ENCODE measurements at places on chromosomes 5 and 9. TPM values are rescaled to one million over a fixed set of nuclear protein-coding genes. Genes with fewer than 3 reads are reported as not detected.

Gene NME5
- not detected for polyA plus RNA-seq

DNA sequence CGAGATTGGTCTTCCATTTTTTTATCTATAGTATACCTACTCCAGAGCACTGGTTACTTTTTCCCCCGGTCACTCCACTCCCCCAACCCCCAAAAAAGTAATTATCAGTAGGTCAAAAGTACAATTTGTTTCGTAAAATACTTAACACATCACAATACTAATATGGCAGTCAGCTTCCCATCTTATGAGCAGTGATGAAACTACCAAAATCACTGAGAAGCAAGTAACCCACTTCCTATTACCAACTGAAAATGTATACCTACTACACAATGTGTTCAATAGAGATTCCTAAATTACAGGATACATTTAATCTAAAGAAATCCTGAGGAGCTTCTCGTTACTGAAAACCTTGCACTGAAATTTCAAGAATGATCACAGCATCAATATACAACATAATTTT, 1.9 kb downstream of the CERT1 start:
- no peak overlapping the region for H3K4me3 ChIP-seq
- H3K27ac ChIP-seq, result no peak overlapping the region
- H3K36me3 ChIP-seq, result peaks cover 3% of the 10 kb centered on the region

DNA sequence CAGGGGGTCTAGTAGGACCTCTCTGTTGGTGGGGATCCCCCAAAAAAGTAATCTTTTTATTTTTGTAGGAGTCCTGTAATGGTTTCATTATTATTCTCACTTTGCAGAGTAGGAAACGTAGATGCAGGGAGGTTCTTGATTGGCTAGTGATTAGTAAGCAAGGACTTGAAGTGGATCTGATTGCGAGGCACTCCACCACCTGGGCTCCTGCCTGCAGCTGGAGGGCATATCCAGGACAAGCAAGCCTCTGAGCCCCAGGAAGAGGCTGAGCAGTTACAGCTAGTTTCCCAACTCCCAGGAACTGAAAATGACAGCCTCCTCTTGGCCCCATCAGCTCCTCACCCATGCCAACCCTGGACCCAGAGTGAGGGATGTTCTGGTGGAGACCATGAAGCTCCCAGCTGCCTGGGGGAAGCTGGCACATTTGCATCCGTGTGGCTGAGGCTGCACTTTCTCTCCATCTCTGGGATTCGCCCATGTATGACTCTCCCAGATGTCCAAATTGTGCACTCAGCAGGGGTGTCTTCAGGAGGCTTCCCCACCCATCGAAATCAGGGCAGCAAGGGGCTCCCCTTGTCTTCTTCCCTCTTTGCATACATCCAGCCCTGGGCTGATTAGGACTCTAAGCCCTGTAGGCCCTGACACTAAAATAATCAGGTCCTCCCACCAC, 10.2 kb downstream of the KCNIP1 start:
- DNase-seq, result no peak
- H3K36me3 ChIP-seq, result no peaks in the 10 kb centered on the region
- no peak overlapping the region for H3K4me3 ChIP-seq
- H3K27me3 ChIP-seq, result no peaks in the 10 kb centered on the region
- H3K27ac ChIP-seq, result no peak overlapping the region

Gene SPINK6
- polyA plus RNA-seq, result not detected

DNA sequence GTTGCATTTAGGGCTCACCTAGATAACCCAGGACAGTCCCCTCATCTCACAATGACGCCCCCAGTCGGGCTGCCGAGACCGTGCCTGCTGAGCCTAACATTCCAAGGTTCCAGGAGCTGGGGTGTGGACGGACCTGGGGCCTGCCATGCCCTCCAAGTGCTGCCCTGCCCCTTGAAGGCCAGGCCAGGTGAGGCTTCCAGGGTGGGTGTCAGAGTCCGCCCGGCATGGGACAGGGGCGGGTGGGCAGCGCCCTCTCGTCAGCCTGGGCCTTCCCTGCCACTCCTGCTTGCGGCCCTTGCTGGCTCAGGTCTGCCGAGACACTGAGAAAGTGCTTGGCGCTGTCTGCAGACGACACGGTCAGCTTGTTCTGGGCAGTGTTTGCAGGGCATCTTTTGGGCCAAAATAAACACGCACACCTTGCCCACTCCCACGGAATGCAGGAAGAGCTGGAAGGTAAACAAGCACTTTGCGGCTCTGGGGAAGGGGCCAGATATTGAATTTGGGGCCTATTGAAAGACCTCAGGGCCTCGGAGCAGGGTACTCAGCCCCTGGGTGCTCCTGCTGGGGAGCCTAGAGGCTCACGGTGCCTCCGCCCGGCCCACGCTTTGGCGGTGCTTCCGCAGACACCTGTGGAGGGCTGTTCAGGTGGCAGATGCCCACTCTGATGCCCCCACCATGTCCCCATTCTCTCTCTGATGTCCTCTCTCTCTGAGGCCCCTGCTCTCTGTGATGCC, 4.2 kb upstream of the SCGB3A1 start:
- H3K36me3 ChIP-seq, result no peaks in the 10 kb centered on the region
- DNase-seq, result no peak
- H3K27ac ChIP-seq, result no peak overlapping the region
- H3K27me3 ChIP-seq, result peaks cover 1% of the 10 kb centered on the region

- H3K36me3 ChIP-seq, result no peaks in the 10 kb centered on the region
- no peak overlapping the region for H3K4me3 ChIP-seq
- no peak overlapping the region for H3K27ac ChIP-seq
These were observed 21.2 kb downstream of the UBE2QL1 start for GRCh38 chr5:6469836-6470235.

- H3K4me1 ChIP-seq, result peaks cover 5% of the 10 kb centered on the region
- no peak for DNase-seq
- H3K36me3 ChIP-seq, result peaks cover 64% of the 10 kb centered on the region
- no peaks in the 10 kb centered on the region for H3K27me3 ChIP-seq
- no peak overlapping the region for H3K4me3 ChIP-seq
These were observed 6.0 kb downstream of the KIAA1191 start for GRCh38 chr5:176355400-176356178.

DNA sequence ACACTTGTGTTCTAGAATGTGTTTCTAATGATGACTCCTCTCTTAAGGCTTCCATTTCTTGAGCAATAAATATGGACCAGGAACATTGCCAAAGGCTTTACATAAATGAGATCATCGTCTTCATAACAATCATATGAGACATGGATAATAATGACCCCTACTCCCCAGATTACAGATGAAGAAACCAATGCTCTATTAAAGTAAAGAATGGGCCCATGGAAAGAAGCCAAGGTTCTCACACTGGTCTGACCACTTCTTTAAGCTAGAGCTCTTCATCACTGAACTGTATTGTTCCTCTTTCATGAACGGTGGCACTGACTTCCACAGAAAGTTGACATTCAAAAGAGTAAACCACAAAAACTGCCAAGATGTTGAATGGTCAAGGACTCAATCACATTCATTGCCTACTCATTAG, 65.3 kb downstream of the MARCHF3 start:
- no peak for DNase-seq
- no peaks in the 10 kb centered on the region for H3K36me3 ChIP-seq
- no peak overlapping the region for H3K4me3 ChIP-seq
- no peak overlapping the region for H3K27ac ChIP-seq
- peaks cover 37% of the 10 kb centered on the region for H3K4me1 ChIP-seq

- peak overlapping the region; percentile 70 for H3K4me3 ChIP-seq
- H3K36me3 ChIP-seq, result peaks cover 13% of the 10 kb centered on the region
- H3K27me3 ChIP-seq, result no peaks in the 10 kb centered on the region
- H3K4me1 ChIP-seq, result peaks cover 7% of the 10 kb centered on the region
- no peak overlapping the region for H3K27ac ChIP-seq
These were observed 636 bp upstream of the PWWP2A start for GRCh38 chr5:160119905-160120266.

- H3K4me3 ChIP-seq, result no peak overlapping the region
- no peak for DNase-seq
- H3K27ac ChIP-seq, result peak overlapping the region; percentile 93
- H3K36me3 ChIP-seq, result no peaks in the 10 kb centered on the region
- no peaks in the 10 kb centered on the region for H3K27me3 ChIP-seq
These were observed 41.7 kb downstream of the C5orf15 start for GRCh38 chr5:133926489-133927299.

Data from B cell (primary cell).